ENCODE measurements at places on chromosomes 6 and 20. TPM values are rescaled to one million over a fixed set of nuclear protein-coding genes. Genes with fewer than 3 reads are reported as not detected.

DNA sequence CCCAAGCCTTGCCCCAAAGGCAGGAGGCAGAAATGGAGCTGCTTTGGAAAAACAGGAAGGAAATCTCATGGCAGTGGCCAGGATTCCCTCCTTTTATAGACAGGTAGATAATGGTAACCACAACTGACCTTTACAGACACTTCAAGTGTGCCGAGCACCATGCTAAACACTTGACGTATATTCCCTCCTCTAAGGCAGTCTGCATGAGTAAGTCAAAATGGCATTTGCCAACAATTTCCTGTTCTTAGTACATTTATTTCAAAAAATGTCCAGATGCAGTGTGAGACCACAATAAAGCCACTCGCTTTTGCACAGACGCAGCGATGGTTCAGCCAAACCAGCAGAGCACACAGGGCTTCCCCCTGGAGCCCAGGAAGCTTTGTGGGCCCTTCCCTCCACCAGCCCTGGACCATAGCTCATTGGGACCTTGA is 16.5 kb upstream of the GPR6 start:
- DNase-seq: no peak

- DNase-seq: no peak
Observed at GRCh38 chr20:37346535-37347346, 801 bp downstream of the SRC start.

- no peak for DNase-seq
Observed at GRCh38 chr6:146422789-146423375, 120.8 kb upstream of the RAB32 start.

Gene CD83
- total RNA-seq: 5.8 TPM

Gene MACROD2
- total RNA-seq: not detected

Gene POU5F1
- not detected for total RNA-seq

Gene LY6G6D
- not detected for total RNA-seq
